ENCODE measurements at places on chromosomes 3 and 15.
A peak's percentile ranks its signal among the peaks of the same experiment; 100 is the strongest.

GRCh38 chr3:150761831-150762661 is 923 bp downstream of the SIAH2 start:
- peak; percentile 22 for DNase-seq

DNA sequence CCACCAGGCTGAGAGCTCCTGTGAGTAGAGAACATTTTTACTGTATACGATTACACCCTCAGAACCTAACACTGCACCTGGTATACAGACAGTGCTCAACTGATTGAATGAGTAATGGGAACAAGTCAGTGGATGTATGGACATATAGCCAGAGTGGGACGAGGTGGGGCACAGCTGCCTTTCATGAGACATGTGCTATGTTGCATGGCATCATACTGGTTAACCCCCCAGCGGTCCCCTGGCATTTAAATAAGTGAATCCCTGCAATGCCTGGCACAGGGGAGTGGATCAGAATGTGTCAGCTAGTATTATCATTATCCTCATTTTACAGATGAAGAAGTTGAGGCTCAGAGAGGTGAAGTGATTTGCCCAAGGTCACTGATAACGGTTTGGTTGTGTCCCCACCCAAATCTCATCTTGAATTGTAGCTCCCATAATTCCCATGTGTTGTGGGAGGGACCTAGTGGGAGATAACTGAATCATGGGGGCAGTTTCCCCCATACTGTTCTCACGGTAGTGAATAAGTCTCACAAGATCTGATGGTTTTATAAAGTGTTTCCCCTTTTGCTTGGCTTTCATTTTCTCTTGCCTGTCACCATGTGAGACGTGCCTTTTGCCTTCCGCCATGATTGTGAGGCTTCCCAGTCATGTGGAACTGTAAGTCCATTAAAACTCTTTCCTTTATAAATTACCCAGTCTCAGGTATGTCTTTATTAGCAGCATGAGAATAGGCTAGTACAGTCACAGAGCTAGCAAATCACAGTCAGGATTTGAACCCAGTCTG is 56.0 kb upstream of the ATP2B2 start:
- no peak for DNase-seq

DNA sequence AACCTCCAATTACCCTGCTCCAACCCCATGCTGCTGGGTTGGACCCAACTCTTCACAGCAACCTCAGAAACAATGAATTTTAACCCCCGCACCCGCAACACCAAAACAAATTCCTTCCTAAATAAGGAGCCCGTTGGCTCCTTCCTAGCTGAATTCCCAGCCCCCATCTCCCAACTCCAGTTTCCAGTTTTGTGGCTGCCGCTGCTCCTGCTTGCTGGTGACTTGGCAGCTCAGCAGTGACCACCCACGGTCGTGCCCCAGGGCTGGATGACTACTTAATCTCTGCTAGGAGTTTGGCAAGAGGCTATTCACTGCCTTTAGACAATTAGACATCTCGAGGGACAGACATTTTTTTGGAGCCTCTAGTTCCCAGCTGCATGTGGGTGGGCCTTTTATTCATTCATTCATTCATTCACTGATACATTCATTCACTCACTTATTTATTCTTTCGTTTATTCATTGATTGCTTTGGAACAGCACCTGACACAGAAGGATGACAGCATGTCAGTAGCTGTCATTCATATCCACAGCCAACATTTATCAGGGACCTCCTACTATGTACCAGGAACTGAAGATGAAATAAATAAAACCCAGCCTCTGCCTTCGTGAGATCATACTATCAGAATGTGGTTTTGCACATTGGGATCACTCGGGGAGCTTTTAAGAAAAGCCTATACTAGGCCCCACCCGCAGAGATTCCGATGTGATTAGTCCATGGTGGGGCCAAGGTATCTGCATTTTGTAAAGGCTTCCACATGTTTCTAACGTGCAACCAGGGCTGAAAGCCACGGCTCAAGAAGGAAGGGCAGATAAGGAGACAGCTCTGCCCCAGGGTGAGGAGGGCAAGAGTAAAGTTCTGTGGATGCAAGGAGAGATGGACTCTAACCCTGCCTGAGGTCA is 256.5 kb downstream of the SHQ1 start:
- peak; percentile 71 for DNase-seq

DNA sequence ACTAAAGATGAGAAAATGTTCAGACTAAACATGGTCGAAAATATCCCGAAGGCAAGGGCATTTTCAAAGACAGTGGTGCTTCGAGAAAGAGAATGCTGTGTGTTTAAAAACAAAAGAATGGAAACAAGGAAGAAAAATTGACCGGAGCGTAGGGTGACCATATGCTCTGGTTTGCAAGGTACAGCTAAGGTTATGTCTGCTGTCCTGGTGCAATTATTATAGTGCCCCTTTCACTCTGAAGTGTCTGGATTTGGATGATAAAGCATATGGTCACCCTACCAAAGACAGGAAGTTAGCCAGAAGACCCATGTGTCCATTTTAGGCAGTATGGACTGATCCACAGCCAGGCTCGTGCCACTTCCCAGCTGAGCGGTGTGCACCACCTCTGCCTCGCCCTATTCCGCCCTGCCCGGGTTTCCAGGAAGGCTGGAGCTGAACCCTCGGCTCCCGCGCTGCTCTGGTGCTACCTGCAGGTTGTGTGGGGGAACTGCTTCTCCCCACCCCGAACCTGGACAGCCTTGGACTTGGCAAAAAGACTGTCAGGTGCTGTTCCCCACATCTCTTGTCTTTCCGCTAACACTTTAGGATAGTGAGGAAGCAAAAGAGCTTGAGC is 25.2 kb downstream of the GOLGA6D start:
- DNase-seq, result no peak

- DNase-seq, result no peak
Observed at GRCh38 chr3:67033079-67033478, 35.0 kb downstream of the KBTBD8 start.

DNA sequence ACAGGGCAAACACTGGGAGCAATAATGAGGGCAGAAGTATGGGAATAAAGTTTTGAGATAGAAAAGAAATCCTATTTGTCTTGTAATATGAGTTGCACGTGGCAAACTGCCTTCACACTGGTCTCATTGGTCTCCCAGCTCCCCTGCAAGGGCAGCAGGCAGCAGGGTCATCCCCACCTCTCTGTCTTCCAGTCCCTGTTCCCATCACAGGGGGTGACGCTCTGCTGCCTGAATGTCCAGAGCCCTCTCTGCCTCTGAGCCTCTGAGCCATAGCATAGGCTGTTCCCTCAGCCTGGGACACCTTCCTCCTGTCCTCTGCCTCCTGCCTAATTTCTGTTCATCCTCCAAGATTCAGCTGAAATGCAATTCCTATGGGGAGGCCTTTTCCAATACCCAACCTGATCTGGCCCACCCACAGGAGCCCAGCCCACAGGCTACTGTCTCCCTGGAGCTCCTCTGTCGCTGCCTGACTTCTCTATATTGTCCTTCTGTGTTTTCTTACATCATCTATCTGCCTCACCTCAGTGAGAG is 12.1 kb upstream of the SKOR1 start:
- no peak for DNase-seq
